ENCODE measurements at places on chromosomes 7 and 10.

GRCh38 chr7:155764438-155764793, 47.8 kb downstream of the SHH start:
- no peak for DNase-seq

DNA sequence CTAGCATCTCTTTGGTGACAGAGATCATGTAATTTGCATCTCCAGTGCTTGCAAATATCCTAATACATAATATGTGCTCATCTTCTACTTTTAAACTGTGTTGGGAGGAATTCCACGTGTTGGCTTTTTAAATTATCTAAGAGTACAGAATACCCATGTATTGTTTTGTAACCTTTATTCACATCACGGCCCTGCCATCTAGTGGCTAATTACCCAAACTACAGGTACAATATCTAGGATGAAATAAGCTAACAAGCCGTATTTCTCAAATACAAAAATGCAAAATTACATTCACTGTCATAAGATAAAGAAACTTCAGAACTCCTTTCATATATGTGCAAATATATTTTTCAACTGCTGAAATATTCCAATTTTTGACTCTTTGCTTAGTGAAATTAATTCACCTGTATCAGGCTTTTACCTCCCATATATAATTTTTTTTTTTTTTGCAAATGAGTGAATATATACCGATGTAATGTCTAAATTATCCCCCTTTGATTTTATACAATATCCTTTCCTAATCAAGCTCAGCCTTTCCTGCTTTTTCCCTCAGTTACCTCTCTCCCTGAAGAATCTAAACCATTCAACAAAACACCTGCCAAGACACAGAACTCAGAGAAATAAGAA, 30.3 kb upstream of the LSM8 start:
- DNase-seq: peak; percentile 41

- DNase-seq: no peak
Measured at GRCh38 chr10:89981891-89982290, 280.5 kb downstream of the KIF20B start.

DNA sequence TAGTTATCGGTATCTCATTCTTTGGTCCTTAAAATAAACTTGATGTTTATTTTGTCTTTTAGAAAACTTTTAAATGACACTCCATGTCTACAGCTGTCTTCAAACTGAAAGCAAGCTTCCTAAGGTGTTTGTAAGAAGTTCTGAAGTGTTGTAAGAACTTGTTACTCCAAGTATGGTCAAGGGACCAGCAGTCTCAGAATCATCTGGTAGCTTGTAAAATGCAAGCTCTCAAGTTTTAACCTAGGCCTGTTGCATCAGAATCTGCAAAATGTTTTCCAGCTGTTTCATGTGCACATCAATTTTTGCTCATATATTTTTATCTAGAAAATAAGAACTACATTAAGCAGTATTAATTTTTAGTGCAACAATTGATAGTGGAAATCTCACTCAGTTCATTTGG, 104.1 kb downstream of the THSD7A start:
- peak; percentile 57 for DNase-seq

DNA sequence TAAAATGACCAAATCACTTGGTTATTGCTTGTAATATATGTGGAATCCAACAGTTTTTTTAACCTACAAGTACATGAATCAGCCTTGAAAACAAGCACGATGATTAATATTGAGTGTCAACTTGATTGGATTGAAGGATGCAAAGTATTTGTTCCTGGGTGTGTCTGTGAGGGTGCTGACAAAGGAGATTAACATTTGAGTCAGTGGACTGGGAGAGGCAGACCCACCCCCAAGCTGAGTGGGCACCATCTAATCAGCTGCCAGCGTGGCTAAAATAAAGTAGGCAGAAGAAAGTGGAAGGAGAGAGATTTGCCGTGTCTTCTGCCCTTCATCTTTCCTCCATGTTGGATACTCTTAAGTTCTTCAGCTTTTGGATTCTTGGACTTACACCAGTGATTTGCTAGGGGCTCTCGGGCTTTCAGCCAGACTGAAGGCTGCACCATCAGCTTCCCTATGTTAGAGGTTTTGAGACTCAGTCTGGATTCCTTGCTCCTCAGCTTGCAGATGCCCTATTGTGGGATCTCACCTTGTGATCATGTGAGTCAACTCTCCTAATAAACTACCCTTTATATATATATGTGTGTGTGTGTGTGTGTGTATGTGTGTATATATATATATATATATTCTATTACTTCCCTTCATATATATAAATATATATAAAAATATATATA, 118.4 kb upstream of the WDR11 start:
- DNase-seq: no peak

- DNase-seq: no peak
Measured at GRCh38 chr10:36030516-36030915, 388.4 kb upstream of the FZD8 start.

DNA sequence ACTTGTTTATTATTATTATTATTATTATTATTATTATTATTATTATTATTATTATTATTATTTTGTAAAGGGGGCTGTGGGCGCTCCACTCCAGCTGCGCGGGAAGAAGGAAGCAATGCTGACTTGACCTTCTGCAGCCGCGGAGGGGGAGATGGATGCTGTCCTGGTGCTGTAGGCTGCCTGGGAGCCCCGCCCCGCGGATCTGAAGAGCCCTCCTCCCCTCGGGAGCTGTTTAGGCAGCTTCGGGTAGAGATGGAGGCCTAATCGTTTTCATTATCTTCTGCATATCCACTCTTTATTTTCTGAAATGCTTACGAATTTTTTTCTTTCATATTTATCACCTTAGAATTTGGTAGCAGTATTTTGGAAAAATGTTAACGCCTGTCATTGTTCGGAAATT, 101.2 kb upstream of the KLF6 start:
- DNase-seq: peak; percentile 32

DNA sequence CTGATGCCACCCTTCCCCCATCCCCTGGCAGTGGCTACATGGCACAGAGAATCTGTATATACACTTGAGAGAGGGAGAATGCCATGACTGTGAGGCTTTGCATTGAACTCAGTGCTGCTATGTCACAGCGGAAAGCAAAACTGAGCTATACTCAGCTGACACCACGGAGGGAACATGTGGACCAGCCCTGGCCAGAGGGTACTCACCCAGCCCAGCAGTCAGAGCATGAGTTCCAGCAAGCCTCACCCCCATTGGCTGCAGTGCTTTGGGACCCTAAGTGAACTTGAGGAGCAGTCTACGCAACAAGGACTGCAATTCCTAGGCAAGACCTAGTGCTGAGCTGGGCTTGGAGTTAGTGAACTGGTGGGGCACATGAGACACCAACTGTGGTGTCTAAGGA, 10.3 kb upstream of the AOC1 start:
- no peak for DNase-seq

DNA sequence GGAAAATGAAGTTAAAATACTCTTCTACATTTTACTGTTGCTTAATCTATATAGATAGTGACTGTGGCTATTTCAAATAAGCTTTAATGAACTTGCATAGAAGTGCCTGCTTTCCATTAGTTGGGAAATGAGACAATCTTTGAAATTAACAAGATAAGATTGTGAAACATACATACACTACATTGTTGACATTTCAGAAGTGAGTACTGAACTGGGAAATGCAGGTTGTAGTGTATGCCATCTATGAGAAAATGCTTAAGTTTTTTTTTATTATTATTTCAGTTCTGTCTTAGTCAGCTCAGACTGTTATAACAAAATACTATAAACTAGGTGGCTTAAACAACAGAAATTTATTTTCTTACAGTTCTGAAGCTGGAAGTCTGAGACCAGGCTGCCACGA, 49.6 kb upstream of the CSTF2T start:
- DNase-seq: peak; percentile 52

DNA sequence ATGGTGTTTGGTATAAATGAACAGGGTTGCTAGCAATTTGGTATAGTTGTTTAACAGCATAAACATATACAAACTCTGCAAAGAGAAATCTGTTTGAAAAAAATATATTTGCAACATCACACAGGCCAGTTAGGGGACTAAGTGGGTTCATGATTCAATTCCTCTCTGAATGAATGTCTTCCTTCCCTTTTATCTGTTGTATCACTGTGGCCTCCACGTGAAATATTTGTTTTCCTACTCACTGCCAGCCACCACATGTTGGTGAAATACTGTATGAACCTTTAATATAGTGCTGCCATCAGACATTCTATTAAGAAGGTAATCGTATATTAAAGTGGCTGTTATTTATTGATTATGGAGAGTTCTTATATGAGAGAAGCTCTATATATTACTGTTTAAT, 157.0 kb downstream of the ARID5B start:
- no peak for DNase-seq

- no peak for DNase-seq
Measured at GRCh38 chr7:136213012-136213411, 235.9 kb upstream of the MTPN start.

DNA sequence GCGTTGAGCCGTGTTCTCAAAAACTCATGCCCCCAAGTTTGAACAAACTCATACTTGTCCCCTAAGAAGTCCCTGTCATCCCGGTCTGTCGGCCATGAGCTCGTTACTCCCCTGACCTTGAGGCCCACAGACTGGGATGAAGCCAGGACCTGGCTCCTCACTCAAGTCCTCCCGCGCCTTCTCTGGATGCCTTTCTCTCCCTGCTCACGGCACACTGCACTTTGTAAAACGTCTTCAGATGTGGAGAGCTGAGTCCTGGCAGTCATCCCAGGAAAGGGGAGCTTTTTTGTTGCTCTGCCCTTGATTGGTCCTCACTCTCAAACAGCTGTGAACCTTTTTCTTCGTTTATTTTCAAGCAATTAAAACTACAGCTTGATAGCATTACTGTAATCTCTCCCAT, 110.8 kb downstream of the JAZF1 start:
- DNase-seq: peak; percentile 92

DNA sequence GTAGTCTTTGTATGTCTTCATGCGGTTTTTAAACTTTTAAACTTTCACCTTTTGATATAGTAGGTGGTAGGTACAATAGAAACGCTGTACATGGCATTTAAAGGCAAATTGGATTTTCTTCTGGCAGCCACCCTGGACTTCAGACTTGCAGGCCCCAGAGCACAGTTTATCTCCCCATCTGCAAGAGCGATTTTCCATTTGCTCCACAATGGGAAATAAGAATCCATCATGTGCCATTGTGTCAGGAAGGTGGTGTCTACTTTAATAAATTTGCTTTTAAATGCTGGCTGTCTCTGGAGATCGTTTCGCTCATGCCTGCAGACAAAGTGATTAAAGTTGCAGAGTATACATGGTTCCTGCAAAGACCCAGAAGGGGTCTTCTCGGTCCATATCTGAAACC, 38.9 kb downstream of the UNC5B start:
- DNase-seq: no peak

- DNase-seq: no peak
Measured at GRCh38 chr7:141369422-141369821, 181.8 kb upstream of the AGK start.

DNA sequence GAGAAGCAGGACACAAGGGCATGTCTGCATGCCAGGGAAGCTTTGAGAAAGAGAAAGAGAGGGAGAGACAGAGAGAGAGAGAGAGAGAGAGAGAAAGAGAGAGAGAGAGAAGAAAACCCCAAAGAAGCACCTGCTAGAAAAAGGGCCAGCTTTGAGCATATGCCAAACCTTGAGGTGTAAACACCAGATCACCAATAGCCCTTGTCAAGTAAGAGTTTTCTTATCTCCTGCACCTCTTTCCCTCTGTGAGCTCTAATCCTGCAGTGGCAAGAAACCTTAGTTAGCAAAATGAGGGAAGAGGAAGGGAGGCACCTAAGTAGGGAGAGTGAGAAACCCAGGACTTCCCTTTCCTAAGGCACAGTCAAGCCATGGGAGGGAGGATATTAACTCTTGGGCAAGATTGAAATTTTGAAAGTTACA, 11.3 kb upstream of the TRDMT1 start:
- DNase-seq: no peak

- peak; percentile 34 for DNase-seq
Measured at GRCh38 chr7:99729486-99730237, 5.3 kb downstream of the CYP3A7 start.

DNA sequence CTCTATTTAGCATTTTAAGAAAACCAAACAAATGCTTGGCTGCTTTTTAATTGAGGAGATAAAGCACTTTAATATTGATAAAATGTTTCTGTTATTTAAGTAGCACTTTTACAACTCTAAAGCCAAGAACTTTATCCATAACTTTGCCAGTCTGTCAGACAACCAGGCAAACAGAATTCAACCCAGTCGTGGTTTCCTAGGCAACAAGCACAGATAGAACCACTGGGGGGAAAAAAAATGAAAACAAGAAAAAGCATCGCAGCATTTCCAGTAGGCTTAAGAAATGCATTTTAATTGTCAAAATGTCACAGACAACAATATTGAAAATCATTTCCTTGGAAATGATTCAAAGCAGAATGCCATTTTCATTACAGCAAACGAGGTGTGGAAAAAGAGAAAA, 323.4 kb downstream of the PARD3 start:
- no peak for DNase-seq

DNA sequence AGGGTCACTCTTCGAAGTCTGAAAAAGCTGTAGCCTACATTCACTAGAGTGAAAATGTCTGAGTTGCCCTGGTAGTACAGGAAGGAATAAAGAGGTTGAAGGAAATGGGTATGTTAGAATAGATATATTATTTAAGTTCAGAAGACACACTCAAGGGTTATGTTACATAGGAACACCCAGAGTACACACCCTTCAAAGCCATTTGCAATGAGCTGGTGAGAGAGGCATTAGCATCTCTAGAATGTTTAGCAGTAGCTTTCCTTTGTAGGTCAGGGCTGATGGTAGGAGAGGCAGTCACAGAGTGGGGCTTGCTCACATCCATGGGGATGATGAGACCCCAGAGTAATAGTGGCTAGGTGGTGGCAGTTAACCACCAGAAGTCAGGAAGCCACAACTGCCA, 221.2 kb downstream of the SLC25A13 start:
- no peak for DNase-seq

DNA sequence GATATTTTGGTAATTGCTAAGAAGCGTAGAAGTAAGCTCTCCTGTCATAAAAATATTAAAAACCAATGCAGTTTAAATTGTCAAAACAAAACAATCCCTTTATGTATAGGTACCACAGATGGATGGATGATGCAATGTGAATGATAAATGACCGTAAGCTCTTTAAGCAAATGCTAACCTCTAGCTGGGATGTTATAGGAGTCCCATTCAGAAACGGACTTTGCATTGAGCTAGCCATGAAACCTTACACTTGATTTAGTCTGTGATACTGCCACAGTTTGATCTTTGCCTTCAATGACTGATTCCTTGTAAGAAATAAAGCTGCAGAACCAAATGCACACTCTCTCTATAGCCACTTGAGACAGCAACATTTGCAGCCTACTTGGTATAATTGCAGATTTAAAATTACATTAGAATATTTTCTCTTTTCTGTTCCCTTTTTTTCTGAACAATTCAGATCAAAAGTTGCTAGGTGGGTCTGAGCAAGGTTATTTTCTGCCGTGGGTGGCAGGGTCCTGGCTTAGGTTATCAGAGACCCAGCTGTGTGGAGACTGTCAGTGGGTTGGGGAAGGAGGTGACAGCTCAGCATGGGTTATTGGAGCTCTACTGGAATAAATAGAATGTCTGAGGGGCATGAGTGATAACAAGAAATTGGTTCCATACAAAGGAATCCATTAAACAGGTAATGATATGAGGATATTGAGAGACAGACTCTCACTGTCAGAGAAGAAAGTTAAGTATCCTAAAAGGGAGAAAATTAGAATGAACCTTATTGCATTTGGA, 258.8 kb upstream of the CDC14C start:
- DNase-seq: no peak

GRCh38 chr7:20738518-20739481, 47.9 kb downstream of the SP8 start:
- DNase-seq: no peak

- peak; percentile 47 for DNase-seq
Measured at GRCh38 chr7:35617041-35617440, 77.9 kb downstream of the HERPUD2 start.

- no peak for DNase-seq
Measured at GRCh38 chr7:27202862-27203134, 2.9 kb upstream of the HOXA13 start.

- DNase-seq: peak; percentile 88
Measured at GRCh38 chr7:82430500-82431465, 12.8 kb downstream of the CACNA2D1 start.

All from AG10803 (cell line).